ENCODE measurements at places on chromosomes 7 and 10. TPM values are rescaled to one million over a fixed set of nuclear protein-coding genes. Genes with fewer than 3 reads are reported as not detected.

GRCh38 chr7:953547-954327 is 743 bp downstream of the ADAP1 start:
- no peak for DNase-seq
- peak overlapping the region; percentile 54 for H3K4me3 ChIP-seq
- peaks cover 15% of the 10 kb centered on the region for H3K27me3 ChIP-seq
- H3K4me1 ChIP-seq = peaks cover 13% of the 10 kb centered on the region
- no peak overlapping the region for H3K27ac ChIP-seq

GRCh38 chr10:16986082-16986405 is 143.6 kb downstream of the CUBN start:
- no peak overlapping the region for H3K4me3 ChIP-seq
- no peak overlapping the region for H3K27ac ChIP-seq
- no peaks in the 10 kb centered on the region for H3K4me1 ChIP-seq
- H3K27me3 ChIP-seq = peaks cover 3% of the 10 kb centered on the region
- no peaks in the 10 kb centered on the region for H3K36me3 ChIP-seq

Gene CDHR3
- total RNA-seq = 1.4 TPM

DNA sequence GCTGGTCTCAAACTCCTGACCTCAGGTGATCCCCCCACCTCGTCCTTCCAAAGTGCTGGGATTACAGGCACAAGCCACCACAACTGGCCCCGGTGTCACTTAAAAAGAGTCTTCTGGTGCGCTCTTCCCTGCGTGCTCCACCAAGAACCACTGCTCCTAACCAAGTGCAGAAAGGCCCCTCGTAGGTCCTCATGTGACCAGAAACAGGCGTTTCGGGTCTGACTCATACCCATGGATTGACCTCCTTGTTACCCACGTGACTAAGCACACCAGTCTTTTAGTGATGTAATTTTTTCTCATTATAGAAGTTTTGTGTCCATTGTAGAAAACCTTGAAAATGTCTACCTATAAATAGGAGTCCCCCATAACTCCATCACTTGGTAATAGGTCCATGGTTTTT is 13.9 kb downstream of the FKBP6 start:
- DNase-seq = no peak
- H3K27ac ChIP-seq = no peak overlapping the region
- H3K27me3 ChIP-seq = peaks cover 6% of the 10 kb centered on the region
- H3K4me1 ChIP-seq = no peaks in the 10 kb centered on the region

Gene SRRM3
- not detected for total RNA-seq

DNA sequence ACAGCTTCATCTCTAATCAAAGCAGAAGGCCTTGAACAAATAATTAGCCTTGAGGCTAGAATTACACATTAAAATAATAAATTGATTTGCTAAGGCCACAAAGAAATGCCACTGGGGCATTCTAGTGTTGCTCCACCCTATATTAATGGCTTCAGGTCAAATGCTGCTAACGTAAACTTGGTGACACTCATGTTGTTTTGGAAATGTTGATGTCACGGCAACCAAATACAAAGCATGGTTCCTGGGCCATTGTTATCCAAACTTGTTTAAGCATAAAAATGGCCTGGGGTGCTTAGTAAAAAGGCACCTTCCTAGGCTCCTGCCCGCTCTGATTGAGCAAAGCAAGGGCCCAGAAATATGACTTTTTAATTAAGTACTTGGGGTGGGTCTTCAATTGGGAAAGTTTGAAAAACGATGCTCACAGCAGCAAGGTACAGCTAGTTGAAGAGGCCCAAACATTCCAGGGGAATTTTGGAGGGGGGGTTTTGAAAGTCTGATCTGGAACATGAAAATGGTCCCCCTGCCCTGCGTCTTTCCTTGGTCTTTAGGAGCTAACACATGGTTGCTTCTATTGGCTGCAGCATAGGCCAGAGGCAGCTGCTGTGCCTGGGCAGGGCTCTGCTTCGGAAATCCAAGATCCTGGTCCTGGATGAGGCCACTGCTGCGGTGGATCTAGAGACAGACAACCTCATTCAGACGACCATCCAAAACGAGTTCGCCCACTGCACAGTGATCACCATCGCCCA is 67.8 kb downstream of the ABCC2 start:
- H3K27me3 ChIP-seq = no peaks in the 10 kb centered on the region
- no peak overlapping the region for H3K27ac ChIP-seq
- peaks cover 7% of the 10 kb centered on the region for H3K4me1 ChIP-seq
- H3K36me3 ChIP-seq = no peaks in the 10 kb centered on the region
- no peak overlapping the region for H3K4me3 ChIP-seq

GRCh38 chr7:30682212-30683083 is at the start of gene CRHR2:
TSS of gene CRHR2 (minus strand) at chr7:30682456. CDS start at chr7:30682280, 176 bp downstream.
- no peak for DNase-seq
- H3K4me3 ChIP-seq = peak within 1 kb of the TSS; percentile 37

DNA sequence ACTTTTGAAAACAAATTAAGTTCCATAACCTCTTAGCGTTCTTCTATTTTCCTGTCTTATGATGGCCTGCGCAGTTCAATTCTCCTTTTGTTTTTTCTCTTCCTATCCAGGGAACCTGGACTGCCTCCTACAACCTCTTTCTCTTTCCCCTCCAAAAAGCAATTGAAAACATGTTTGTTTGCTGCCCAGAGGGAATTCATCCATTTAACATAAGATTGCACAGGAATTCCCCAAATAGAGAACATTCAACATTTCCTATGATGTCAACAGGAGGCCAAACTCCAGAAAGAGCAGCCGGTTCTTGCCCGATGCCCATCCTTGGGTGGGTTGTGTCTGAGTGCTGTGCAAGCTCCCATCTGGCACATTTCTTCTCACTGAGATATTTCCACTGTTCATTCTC is 94.2 kb upstream of the NRP1 start:
- peaks cover 20% of the 10 kb centered on the region for H3K27me3 ChIP-seq
- no peaks in the 10 kb centered on the region for H3K36me3 ChIP-seq
- no peak for DNase-seq
- H3K27ac ChIP-seq = no peak overlapping the region
- H3K4me1 ChIP-seq = no peaks in the 10 kb centered on the region

DNA sequence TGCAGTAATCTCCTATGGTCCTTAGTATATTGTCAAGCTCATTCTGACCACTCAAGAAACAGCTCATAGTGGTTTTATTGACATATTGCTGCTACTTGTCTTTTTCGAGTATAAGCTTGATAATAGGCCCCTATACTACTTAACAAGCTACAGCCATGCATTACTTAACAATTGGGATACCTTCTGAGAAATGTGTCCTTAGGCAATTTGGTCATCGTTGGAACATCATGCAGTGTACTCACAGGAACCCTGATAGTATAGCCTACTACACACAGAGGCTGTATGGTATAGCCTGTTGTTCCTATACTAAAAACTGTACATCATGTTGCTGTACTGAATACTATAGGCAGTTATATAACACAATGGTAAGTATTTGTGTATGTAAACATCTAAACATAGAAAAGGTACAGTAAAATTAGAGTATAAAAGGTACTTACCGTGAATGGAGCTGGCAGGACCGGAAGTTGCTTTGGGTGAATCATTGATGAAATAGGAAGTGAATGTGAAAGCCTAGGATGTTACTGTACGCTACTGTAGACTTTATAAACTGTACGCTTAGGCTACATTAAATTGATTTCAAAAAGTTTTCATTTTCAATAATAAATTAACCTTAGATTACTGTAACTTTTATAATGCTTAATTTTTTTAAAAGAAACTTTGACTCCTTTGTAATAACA is 160.9 kb downstream of the LRRC4 start:
- H3K4me3 ChIP-seq = no peak overlapping the region
- DNase-seq = no peak
- peaks cover 18% of the 10 kb centered on the region for H3K4me1 ChIP-seq
- peaks cover 18% of the 10 kb centered on the region for H3K36me3 ChIP-seq

GRCh38 chr7:152011860-152012259 is 13.6 kb upstream of the GALNT11 start:
- no peaks in the 10 kb centered on the region for H3K36me3 ChIP-seq
- peaks cover 14% of the 10 kb centered on the region for H3K27me3 ChIP-seq
- no peak for DNase-seq
- H3K27ac ChIP-seq = no peak overlapping the region
- H3K4me1 ChIP-seq = no peaks in the 10 kb centered on the region

DNA sequence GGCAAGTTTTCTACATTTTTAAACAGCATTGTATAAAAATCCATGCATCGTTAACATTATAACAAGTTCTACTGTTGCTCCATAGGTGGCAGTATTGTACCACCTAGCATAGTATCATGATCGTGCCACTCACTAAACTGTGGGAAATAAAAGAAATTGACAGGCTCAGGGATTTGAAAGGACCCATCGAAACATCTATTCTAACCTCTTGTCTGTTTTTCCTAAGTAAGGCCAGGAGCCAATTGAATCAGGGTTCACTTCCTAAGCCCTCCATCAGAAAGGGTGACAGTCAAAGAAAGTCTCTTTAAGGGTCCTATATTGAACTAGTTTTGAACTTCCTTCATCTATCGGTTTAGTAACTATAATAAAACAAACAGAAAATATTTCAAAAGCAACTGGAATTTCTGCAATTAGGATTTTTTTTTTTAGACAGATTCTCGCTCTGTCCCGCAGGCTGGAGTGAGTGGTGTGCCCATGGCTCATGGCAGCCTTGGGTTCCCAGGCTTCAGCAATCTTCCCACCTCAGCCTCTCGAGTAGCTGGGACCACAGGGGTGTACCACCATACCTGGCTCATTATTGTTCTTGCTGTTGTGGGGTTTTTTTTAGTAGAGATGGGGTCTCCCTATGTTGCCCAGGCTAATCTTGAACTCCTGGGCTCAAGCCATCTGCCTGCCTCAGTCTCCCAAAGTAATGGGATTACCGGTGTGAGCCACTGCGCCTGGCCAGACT is 9.4 kb downstream of the HACD1 start:
- no peak for DNase-seq
- no peak overlapping the region for H3K4me3 ChIP-seq
- no peak overlapping the region for H3K27ac ChIP-seq
- peaks cover 2% of the 10 kb centered on the region for H3K4me1 ChIP-seq
- no peaks in the 10 kb centered on the region for H3K36me3 ChIP-seq

DNA sequence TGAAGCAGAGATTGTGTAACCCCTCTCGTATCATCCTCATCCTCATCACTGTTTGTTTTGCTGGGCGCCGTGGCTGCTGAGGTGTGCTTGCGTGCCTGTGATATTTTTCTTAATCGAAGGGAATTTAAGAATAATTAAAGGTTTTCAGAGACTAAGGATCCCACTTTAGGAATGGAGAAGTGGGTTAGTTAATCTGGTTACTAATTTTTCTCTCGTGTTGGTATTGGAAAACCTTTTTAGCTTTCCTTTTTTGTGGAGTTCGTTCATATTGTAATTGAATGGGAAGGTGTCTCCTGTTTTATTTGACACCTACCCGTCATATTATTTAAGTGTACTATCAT is 1.3 kb downstream of the UBN2 start:
- H3K27me3 ChIP-seq = peaks cover 20% of the 10 kb centered on the region
- H3K4me1 ChIP-seq = peaks cover 25% of the 10 kb centered on the region
- H3K36me3 ChIP-seq = peaks cover 4% of the 10 kb centered on the region
- peak overlapping the region; percentile 58 for H3K27ac ChIP-seq
- H3K4me3 ChIP-seq = peak overlapping the region; percentile 86
- no peak for DNase-seq

Gene EIF3B
- 135 TPM for total RNA-seq

Gene SEC61G
- total RNA-seq = 170 TPM

Gene ZNF438
- total RNA-seq = 6.3 TPM

Gene STOX1
- total RNA-seq = 0.50 TPM

GRCh38 chr10:23370106-23370505 is 25.5 kb upstream of the C10orf67 start:
- H3K4me1 ChIP-seq = peaks cover 53% of the 10 kb centered on the region
- no peak overlapping the region for H3K4me3 ChIP-seq
- no peak for DNase-seq
- H3K27ac ChIP-seq = peak overlapping the region; percentile 45
- no peaks in the 10 kb centered on the region for H3K27me3 ChIP-seq
- H3K36me3 ChIP-seq = peaks cover 18% of the 10 kb centered on the region

Gene USP6NL
- total RNA-seq = 0.83 TPM

Gene TMEM176B
- total RNA-seq = not detected

DNA sequence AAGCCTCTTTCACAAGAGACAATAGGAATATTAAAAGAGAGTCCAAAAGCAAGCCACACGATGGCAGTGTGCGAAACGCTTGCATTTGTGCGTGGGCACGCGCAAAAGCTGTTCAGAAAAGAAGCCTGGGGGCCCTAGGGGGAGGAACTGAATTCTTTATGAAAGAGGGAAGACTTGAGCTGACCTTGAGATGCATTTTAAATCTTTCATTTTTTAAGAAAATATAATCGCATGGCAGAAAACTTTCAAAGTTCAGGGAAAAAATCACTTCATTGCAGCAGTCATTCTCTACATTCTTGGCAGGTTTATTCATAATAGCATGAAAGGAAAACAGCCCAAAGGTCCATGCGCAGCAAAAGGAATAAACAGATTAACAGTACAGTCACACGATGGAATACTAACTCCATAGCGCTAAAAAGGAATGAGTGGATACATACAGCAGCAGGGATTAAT is 206.5 kb upstream of the PRKCQ start:
- H3K27ac ChIP-seq = no peak overlapping the region
- DNase-seq = no peak
- H3K36me3 ChIP-seq = no peaks in the 10 kb centered on the region
- H3K4me1 ChIP-seq = no peaks in the 10 kb centered on the region

Gene HACD1
- 3.7 TPM for total RNA-seq

DNA sequence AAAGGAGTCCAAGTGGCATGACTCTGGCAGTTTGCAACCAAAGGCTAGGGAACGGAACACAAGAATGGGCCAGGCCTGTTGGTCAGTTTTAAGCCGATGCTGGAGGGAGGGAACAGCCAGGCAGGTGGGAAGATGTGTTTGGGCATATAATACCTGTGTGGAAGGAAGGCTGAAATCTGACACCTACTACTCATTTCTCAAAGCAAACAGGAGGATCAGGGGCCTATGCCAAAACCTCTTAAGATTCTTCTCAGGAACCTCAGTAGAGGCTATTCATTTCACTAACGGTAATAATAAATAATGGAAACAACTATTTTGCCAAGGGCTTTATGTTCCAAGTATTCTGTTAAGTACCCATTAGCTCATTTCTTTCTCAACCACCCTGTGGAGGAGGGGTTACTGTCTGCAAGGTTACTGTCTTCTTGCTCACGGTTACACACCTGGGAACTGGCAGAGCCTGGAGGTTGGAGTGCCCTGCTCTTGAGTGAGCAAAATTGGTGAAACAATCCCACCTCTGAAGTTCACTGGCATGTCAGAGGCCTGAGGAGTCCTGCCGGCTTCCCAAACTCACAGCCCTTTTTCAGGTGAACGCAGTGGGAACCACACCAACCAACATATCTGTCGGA is 35.5 kb downstream of the GOT1 start:
- H3K27me3 ChIP-seq = peaks cover 4% of the 10 kb centered on the region
- no peak overlapping the region for H3K4me3 ChIP-seq
- H3K27ac ChIP-seq = no peak overlapping the region
- peaks cover 5% of the 10 kb centered on the region for H3K36me3 ChIP-seq
- H3K4me1 ChIP-seq = peaks cover 15% of the 10 kb centered on the region

GRCh38 chr10:6958254-6958653 is 378.2 kb upstream of the PRKCQ start:
- H3K4me3 ChIP-seq = no peak overlapping the region
- H3K36me3 ChIP-seq = no peaks in the 10 kb centered on the region
- no peak for DNase-seq
- no peak overlapping the region for H3K27ac ChIP-seq
- H3K27me3 ChIP-seq = no peaks in the 10 kb centered on the region

- peaks cover 53% of the 10 kb centered on the region for H3K27me3 ChIP-seq
- peak overlapping the region; percentile 70 for H3K27ac ChIP-seq
- peak; percentile 58 for DNase-seq
- H3K4me3 ChIP-seq = peak overlapping the region; percentile 38
- peaks cover 46% of the 10 kb centered on the region for H3K4me1 ChIP-seq
Measured at GRCh38 chr7:45922810-45923209, 1.7 kb upstream of the IGFBP3 start.
